ENCODE measurements at places on chromosomes 7 and 10. TPM values are rescaled to one million over a fixed set of nuclear protein-coding genes. Genes with fewer than 3 reads are reported as not detected.
A peak's percentile ranks its signal among the peaks of the same experiment; 100 is the strongest.

CPSF4 gene
- 24.8 TPM for total RNA-seq

DNA sequence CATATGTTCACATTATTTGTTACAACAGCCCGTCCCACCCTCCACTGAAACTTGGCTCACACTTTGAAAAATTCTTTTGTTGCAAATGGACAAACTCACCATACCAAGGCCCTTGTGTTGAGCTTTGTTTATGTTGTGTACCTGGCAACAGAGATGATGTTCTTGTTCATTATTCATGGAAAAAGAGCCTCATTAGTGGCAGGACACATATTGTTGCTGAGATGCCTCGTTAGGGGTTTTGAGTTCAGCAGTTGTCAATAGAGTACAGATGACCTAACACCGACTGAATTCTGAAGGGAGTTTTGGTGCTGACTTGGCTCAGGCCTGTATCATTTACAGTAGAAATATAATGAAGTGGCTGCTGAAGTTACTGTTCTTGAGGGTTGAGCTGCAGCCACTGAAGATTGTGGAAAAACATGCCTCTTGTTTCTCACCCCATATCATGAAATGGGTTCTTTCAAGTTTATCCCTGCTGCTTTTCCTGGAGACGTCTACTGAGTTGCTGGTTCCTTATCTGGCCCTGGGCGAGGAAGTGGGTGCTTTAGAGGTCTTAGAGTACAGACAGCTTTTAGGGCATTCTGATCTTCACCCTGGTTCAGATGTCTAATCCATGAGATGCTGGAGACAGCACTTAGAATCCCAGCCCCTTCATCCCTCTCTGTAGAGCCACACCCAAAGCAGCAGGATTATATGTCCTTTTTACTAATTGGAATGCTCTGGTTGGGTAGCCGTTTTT is 149.7 kb downstream of the WNT2 start:
- no peak for DNase-seq

DNA sequence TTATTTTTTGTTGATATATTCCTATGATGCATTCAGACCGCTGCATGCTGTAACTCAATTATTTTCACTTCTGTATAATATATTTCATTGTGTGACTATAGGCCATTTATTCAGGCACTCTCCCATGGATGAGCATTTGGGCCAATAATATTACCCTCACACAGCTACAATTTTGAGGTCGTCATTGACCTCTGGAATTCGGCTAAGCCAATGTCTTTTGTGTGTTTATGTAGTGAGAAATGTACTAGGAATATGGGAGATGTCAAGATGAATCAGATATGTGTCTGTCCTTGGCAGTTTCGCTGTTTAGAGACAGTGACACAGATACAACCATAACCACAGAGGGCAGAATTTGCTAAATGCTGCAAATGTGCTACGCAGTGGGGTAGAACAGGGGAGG is 474.2 kb downstream of the ADRA2A start:
- DNase-seq, result no peak

GRCh38 chr7:19439517-19439916 is 269.3 kb downstream of the POLR1F start:
- no peak for DNase-seq

DNA sequence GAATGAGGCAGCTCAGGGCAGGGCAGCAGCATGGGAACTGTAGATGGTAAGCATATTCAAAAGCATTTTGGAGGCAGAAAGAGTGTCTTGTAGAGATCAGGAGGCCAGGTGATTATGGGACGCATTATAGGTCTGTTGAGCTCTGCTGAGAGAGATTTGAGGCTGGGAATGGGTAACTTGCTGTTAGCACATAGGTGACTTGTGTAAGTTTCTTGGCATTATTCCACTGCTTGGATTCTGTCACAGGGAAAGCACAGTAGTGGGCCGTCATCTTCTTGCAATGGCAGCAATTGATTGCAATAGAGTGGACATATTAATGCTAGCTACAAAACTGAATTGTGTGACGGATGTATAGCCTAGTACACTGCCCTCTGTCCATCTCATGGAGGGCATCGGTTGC is 434.3 kb upstream of the IGFBP3 start:
- no peak for DNase-seq

RGS10 gene
- 19.2 TPM for total RNA-seq

DNA sequence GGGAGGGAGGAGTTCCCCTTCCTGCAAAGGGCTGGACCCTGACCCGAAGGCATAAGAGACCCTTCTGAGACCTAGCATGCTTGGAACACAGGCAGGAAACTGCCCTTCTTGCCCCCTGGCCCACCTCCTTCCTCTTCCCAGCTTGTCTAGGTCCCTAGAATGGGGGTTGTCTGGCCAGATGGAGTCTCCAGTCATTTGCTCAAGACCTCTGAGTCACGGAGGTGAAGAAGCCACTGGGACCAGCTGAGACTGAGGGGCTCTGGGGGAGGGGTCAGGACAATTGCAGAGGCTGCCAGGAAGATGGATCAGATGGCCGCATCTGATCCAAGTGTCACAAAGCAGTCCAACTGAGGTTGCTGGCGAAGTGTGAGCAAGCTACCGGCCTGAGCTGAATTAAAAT is 46.2 kb downstream of the COL13A1 start:
- DNase-seq, result no peak

DNA sequence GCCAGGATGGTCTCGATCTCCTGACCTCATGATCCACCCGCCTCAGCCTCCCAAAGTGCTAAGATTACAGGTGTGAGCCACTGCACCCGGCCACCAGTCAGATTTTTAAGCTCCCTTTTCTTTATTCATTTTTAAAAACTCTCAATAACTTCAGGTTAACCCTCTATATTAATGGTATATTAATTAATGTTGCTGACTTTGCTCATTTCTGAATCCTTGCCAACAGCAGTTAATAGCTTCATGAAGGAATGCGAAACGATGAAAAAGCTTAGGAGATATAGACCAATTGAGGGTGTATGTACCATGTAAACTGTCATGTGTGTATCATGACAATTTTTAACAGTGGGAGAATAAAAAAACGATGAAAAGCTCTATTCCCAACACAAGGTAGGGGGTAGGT is 27.5 kb downstream of the PNPLA8 start:
- no peak for DNase-seq

FGL2 gene
- 60.2 TPM for total RNA-seq

DNA sequence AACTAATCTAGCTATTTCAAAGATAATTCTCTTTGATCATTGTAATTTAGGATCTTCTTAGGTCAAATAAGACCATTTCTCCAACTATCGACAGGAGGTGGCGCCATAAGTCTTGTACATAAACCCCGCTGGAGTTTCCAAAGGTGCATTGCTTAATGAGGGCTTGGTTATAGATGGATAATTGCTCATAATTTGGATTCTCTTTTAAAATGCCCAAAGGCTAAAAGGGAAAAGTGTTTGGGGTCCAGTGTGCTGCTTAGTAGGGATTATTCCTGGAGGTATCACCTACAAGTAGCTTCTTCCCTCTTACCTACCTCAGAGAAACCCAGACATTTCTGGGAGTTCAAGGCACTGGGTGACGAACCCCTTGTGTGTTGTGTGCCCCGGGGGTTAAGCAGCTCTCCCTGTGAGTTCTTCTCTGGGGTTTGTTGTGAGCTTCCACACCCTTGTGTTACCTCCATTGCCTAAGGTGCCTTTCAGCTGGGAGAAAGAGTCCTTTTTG is 75.2 kb downstream of the PAXIP1 start:
- DNase-seq, result peak; percentile 53

GRCh38 chr10:119217991-119218490 is 10.7 kb downstream of the GRK5 start:
- DNase-seq, result no peak

CFAP69 gene
- total RNA-seq, result 7.2 TPM

SPDYE3 gene
- total RNA-seq, result not detected

DNA sequence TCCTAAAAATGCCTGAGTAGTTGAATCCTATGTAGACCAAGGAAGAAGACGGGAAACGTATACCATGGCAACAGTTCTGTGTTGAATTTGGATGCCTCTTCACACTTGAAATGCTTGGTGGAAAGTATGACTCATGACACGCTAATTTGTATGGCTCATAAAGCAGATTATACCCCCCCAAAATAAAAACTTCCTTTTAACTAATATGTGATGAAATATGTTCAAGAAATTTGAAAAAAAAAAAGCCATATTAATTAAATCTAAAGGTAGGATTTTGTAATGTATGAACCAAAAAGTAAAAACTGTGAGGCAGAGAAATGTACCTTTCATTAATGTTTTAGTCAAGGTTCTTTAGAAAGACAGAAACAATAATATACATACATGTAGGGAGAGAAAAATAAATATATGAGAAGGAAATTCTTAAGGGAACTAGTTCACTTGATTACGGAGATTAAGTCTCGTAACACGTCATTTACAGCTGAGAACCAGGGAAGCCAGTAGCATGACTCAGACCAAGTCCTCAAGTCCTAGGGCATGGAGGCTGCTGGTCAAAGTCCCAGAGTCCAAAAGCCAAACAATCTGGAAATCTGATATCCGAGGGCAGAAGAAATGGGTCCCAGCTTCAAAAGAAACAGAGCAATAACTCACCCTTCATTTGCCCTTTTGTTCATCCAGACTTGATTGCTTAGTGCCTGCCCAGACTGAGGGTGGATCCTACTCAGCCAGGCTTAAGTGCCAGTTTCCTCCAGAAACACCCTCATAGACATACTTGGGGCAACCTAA is 485.1 kb downstream of the SEMA3D start:
- DNase-seq, result no peak

SLC26A5 gene
- total RNA-seq, result 0.19 TPM

DNA sequence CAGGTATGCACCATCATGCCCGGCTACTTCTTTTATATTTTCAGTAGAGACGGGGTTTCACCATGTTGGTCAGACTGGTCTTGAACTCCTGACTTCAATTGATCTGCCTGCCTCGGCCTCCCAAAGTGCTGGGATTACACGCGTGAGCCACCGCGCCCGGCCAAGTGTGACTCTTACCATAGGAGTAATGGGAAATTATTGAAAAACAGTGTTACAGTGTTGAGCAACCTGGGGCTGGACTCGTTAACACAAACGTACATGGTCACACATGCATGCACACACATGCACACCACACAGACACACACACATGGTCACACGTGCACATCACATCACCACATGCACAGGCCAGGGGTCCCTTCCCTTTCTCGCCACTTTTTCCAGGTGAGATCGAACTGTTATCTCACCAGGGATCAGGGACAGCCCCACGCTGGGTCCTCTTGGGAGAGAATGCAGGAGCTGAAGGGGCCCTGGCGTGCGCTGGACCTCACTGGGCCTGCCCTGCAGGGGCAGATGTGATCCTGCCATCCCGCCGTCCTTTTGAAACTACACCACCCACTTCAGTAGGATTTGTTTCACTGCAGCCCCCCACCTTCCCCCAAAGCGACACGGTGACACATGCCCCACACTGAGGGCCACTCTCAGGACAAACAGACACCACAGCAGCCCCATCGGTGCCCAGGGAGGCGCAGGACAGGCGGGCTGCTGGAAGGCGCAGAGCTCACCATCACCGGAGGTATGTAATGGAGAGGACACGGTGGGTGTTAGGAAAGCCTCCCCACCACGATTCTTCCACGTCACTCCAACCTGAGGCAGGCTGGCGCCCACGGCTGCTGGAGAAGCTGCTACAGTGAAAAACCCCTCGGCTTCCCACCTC is 10.2 kb downstream of the RADIL start:
- DNase-seq, result no peak

GRCh38 chr10:15751046-15751445 is 31.3 kb upstream of the ITGA8 start:
- no peak for DNase-seq

GRCh38 chr10:46250898-46251856 is 35.6 kb upstream of the ANTXRL start:
- DNase-seq, result no peak

GRCh38 chr10:93390306-93391090 is 91.6 kb downstream of the MYOF start:
- no peak for DNase-seq

CHN2 gene
- 41.5 TPM for total RNA-seq

- no peak for DNase-seq
Observed at GRCh38 chr10:101840102-101840684, 3.4 kb downstream of the KCNIP2 start.

- no peak for DNase-seq
Observed at GRCh38 chr10:83533290-83533689, 606.0 kb upstream of the GHITM start.

HOXA2 gene
- total RNA-seq, result 3.2 TPM

AFAP1L2 gene
- 11.6 TPM for total RNA-seq

ACTL6B gene
- 1.2 TPM for total RNA-seq

HELLS gene
- 33.2 TPM for total RNA-seq
